ENCODE measurements at places on chromosomes 16 and 17.

- no peak for DNase-seq
Measured at GRCh38 chr17:72385475-72385874, 264.7 kb downstream of the SOX9 start.

DNA sequence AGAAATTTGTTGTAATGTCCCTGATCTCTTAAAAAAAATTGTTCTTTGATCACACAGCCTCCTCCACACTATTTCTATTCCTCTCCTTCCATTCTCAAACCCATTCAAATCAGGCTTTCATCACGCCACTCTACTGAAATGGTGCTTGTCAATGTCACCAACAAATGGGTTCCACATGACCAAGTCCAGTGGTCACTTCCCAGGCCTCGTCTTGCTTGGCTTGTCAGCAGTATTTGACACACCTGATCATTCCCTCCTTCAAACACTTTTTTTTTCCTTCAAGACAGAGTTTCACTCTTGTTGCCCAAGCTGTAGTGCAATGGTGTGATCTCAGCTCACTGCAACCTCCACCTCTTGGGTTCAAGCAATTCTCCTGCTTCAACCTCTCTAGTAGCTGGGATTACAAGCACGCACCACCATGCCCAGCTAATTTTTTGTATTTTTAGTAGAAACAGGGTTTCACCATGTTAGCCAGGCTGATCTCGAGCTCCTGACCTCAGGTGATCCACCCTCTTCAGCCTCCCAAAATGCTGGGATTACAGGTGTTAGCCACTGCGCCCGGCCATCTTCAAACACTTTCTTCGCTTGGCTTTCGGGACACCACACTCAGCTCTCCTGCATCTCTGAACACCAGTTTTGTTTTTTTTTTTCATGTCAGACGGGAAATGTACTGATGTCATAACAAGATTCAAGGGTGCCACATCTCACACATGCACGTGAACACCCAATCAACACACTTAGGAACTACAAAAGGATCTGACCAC lies 18.3 kb downstream of the NQO1 start:
- no peak for DNase-seq

DNA sequence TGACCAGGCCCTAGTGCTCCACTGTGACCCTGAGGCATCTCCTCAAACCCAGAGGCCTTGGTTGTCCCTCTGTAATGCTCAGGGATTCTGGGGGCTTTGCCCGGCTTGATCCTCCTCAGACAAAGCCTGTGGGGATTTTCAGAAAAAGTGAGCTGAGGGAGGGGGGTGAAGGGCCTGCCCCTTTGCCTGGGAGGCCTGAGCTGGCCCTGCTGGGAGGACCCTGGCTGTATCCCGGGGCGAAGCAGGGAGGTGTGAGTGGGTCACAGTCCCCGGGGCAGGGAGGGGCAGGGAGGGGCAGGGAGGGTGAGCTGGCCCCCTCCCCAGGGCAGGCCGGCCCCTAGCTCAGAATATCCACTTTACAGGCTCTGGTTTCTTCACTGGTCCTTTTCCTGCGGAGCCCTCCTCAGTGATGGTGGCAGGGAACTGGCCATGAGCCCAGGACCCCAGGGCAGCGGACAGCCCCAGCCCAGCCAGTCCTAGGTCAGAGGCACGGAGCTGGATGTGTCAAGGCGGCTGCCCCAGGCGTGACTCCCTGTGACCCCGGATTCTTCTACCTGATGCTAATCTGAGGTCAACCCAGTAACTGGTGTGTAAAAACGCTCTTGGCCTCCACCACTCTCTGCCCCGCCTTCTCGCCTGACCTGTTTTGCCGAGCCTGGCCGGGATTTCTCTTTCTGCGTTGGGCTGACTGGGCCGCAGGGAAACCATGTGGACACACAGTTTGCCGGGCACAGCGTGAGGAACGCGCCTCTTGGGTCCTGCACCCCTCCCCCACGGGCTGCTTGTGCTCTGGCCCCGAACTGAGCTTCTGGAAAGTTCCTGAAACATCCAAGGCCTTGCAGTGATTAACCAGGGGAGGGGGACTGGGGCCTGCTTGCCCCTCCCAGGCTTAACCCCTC lies 5.8 kb upstream of the FASN start:
- DNase-seq = no peak

DNA sequence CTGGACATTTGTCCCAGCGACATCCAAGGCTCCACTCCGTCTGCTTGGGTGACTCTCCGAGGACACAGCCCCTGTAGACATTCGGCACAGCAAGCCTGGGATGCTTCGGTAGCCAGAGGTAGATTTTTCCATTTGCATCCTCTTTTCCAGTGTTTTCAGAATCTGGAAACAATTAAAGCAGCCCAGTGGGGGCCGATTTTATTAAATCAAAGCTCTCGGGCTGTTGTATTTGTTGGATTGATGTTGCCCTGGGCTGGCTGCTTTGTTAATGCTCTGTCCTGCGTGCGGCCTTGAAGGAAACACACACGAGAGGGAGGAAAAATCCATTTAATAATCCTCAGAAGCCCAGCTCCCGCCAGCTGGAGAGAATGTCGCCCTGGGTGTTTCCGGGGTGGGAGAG lies 158.1 kb upstream of the CIBAR2 start:
- DNase-seq = no peak

DNA sequence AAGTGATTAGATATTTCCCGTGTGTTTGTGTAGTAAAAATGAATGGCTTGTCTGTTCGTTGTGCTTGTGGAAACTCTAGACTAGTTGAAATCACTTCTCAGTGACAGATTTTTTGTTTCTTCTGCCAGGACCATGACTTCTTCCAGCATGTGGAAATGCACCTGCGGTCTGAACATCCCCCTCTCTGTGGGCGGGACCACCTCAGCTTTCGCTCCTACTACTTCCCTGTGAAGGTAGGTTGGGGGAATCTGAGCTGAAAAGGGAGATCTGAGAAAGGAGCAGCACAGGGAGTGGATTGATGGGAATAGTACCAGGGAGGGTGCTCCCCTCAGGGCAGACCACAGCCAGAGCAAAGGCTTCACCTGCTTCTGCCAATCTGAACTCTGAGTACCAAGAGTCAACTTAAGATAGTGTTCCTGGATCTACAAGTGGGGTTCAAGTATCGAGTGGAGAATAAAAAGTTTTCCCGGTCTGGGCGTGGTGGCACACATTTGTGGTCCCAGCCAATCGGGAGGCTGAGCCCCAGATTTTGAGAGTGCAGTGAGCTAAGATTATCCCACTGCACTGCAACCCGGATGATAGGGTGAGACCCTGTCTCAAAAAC lies 47.5 kb downstream of the SF3B3 start:
- no peak for DNase-seq

DNA sequence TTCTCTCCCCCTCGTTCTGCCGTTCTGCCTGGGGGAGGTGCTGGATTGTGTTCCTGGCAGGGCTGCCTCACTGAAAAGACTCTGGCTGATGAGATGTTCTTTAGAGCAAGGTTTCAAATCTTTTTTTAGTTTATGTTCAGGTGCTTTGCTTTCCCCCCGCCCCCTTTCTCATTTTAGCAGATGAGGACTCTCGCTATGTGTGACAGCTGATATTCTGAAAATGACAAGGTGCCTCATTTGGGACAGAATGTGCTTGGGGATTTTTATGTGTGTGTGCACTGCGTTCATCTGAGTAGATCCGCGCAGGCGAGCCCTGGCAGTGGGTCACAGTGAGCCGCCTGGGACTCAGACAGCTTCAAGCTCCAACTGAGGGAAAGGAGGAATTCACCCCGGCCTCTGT lies 205.9 kb downstream of the HS3ST4 start:
- DNase-seq = no peak

GRCh38 chr16:70395345-70395901 lies 43.5 kb downstream of the ST3GAL2 start:
- peak; percentile 71 for DNase-seq

GRCh38 chr16:79573071-79573470 lies 27.5 kb downstream of the MAF start:
- no peak for DNase-seq

GRCh38 chr16:88539261-88539651 lies 30.9 kb upstream of the ZC3H18 start:
- no peak for DNase-seq

GRCh38 chr17:14866266-14866665 lies 398.9 kb downstream of the PMP22 start:
- no peak for DNase-seq

- DNase-seq = no peak
Measured at GRCh38 chr17:10001306-10001873, 96.3 kb upstream of the RCVRN start.

- no peak for DNase-seq
Measured at GRCh38 chr17:77735081-77735565, 223.4 kb upstream of the TNRC6C start.

GRCh38 chr17:41678907-41679739 lies 9.6 kb upstream of the EIF1 start:
- DNase-seq = peak; percentile 72

DNA sequence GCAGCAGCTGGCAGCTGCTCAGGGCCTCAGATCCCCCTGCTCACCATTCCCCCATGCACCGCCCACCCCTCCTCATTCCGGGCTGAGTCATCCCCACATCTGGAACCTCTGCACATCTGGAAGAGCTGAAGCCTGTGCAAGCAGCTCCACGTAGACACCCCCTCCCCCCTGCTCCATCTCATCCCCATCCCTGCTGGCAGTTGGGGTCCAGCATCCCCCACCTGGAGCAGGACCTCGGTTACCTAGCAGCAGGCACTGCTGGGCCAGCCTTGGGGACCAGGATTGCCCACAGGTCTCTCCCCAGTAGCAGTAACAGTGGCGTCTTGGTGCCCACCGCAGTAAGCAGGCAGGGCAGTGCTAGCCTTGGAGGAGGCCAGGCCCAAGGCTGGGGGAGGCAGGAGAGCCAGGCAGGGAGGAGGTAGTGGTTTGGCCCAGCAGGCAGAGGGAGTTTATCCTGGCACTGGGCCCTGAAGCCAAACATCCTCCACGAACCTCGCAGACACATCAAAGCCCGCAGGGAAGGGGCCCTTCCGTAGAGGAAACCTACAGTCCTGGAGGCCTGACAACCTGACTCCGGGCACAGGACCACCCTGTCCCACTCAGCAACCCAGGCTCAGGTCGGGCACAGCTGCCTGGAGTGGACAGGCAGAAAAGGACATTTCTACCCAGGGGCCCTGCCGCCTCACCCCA lies 7.7 kb upstream of the TMEM92 start:
- DNase-seq = no peak

DNA sequence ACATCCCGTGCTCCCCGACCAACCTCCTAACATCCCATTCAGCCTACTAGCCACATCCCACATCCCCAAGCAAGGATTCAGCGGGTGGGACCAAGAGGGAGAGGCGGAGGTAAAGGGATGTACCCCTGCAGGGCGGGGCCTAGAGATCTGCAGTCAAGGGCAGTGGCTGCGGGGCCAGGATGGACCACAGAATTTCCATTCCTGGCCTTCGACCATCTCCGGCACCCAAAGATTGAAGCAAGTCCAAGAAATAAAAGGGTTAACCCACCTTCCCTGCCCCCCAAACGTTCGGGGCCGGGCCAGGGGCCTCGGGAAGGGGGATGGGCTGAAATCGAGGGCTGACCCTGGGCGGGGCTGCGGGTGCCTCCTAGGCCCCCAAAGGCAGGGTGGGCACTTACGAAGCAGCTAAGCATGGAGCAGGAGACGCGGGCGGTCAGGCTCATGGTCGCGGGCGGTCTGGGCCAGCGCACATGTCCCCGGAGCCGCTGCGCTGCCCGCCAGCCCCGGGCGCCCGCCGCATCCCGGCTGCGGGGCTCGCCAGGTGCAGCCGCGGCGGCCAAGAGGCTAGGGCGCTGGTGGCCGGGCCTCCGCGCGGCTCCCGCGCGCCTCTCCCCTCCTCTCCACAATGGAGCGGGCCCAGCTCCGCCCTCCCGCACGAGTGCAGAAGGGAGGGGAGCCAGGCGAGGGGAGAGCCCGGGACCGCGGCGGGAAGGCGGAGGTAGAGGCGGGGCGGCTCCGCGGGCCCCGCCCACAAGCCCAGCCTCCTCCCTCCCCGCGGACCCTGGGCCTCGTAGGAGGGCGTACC lies at the start of gene MTMR4:
Gene MTMR4, minus strand, starts transcription at position 674 of the 805 bp plus-strand sequence. Its CDS starts 231 bp downstream, at position 443.
- peak; percentile 78 for DNase-seq

- DNase-seq = peak; percentile 45
Measured at GRCh38 chr17:65049085-65049756, 7.3 kb downstream of the GNA13 start.

GRCh38 chr16:47984669-47985068 lies 171.1 kb downstream of the ABCC12 start:
- DNase-seq = no peak

- no peak for DNase-seq
Measured at GRCh38 chr17:51761105-51761504, 397.4 kb downstream of the CA10 start.

DNA sequence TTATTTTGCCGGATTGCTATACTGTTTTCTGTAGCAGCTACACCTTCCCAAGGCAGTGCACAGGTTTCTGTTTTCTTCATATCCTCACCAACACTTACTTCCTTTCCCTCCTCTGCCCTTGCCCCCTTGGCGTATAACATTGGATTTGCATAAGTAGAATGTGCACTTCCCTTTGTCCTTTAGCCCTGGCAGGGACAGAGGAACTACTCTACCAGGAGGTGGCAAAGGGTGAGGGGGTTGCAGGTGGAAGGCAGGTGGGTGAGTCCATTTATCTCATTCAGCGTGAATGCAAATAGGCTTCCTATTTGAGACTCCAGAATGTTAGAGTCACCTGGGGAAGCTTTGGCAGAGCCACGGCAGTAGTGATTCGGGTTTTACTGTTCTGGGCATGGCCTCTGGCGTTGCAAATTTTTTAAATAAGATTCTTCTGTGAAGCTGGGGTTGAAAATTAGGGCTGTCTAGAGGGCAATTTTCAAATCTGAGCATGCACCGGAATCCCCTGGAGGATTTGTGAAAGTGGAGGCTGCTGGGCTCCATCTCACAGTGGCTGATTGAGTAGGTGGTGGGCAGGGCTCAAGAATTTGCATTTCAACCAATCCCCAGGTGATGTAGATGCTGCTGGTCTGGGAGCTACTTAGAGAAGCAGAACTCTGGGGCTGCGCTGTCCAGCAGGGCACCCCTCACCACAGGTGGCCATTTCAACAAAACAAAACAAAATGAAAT lies 84.7 kb downstream of the PLCG2 start:
- DNase-seq = peak; percentile 20

GRCh38 chr16:86528061-86528929 lies 18.0 kb downstream of the FOXF1 start:
- DNase-seq = no peak

DNA sequence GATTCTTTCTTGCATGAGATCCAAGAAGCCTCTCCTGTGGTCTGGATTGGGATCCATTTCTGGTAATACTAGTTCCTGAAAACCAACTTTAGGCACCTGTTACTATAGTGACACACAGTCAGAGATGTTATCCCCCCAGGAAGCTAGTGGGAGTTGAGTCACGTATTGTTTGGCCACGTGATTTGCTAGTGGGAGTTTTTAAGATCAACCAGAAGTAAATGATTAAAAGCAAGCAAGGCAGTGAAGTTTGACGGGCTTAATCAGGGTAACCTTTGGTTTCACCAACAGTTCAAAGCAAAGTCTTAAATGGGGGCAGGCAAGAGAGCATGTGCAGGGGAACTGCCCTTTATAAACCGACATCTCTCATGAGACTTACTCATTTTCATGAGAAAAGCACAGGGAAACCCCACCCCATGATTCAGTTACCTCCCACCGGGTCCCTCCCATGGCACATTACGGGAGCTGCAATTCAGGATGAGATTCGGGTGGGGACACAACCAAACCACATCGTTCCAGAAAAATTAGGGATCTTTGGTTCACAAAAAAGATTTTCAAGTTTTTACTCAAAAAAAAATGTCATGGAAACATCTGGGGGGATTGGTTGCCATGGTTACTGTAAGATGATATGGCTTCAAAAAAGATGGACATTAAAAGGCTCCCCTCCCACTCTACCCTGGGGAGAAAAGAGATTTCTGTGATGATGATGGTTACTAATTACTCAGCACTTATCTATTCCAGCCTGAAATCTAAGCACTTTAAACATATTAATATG lies 483.1 kb upstream of the ERCC4 start:
- no peak for DNase-seq

- DNase-seq = no peak
Measured at GRCh38 chr16:79430191-79430678, 170.3 kb downstream of the MAF start.

All from CD4-positive, alpha-beta T cell treated with Interleukin-1 beta for 1 hour (primary cell).